ENCODE measurements at places on chromosomes 7 and 10. TPM values are rescaled to one million over a fixed set of nuclear protein-coding genes. Genes with fewer than 3 reads are reported as not detected.

PPP1R17 gene
- not detected for total RNA-seq

UPK3B gene
- total RNA-seq, result 0.46 TPM

DENND2A gene
- total RNA-seq, result not detected

GRCh38 chr10:52143338-52143737 is 170.7 kb upstream of the DKK1 start:
- no peak for DNase-seq

- DNase-seq, result no peak
Measured at GRCh38 chr7:65387891-65388290, 14.2 kb downstream of the ZNF92 start.

DNA sequence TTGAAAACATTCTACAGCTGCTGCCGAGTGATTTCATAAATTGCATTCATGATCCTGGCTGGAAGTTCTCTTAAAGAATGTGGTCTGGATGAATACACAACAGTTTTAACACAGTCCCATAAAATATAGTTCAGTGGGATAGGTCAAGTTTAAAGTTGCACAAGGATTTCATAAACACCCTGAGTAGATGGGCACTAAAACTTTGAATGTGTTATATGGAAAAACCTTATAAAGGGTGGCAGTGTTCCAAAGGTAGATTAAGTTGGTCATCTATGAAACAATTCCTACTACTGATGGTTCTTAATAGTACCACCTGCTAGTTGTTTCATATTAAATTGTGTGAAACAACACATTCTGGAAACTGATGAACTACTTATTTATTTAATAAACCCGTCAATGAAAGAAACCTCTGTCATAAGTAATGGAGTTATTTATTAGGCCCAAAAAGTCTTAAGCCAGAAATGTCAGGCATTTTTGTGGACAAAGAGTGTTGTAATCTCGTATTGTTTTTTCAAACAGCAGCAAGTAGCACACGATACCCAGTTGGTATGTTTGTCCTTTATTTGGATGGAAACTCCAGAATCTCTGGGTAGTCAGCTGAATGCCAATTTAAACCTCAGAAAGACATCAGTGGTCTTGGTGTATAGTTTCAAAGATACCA is 14.3 kb upstream of the RPA3 start:
- DNase-seq, result no peak

DNA sequence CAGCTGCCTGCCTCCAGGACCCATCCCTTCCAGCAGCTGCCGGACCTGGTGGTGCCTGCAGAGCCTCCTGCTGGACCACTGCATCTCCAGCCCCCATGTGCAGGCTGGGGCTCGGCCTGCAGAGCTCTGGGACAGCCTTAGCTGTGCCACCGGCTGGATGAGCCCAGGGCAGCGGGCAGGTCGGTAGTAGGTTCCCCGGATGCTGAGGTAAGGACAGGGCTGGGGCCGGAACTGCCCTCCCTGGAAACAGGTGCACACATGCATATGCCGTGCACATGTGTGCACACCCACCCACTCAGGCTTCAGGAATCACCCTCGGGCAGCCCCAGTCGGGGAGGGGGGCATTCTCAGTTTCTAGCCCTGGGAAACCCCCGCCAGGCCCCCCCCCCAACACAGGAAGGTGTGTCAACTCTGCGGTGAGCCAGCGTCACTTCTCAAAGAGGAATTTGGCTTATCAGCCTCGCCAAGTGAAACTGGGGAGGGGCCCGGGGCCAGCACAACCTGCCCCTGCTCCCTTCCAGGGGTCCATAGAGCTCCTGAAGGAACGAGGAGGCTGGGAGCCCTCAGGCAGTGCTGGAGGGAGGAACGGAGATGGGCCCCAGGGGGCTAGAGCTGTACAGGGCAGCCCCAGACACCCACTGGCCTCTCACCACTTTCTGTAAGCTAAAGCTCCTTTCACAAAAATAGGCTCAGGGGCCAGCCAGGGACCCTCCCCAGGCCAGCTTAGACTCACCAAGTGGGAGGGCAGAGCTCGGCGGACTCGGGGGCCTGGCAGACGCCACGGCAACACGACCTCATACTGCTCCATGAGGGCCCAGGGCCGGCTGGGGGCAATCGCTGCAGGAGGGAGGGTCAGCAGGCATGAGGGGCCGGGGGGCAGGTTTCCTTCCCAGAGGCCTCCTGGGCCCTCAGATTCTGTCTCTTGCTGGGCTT is 1.7 kb downstream of the ADAM8 start:
- DNase-seq, result peak; percentile 92

DNA sequence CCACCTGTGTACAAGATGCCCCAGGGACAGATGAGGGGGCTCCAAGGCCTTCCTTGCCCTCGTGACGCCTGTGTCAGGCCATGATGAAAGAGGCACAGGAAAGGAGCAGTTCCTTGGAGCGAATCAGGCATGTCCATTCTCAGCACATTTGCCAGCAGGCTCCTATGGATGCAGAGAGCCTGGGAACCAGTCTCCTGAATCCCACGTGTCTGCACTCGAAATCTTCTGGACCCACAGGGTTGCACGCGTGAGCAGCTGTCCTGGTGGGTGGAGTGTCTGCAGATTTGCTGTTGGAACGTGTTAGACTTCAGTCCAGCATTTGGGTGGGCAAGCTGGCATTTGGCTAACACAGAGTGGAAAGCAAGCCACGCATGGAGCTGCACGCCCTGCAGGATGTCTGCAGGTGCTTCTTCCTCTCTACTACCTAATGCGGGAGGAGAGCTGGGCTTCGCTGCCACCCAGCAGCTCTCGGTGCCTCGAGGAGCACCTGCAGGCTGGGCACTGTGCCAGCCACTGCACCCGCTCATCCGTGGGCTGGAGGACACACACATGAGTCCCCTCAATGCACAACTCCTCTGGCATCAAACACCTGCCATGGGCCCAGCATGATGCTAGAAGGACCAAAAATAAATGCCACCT is 140.7 kb downstream of the PAXIP1 start:
- no peak for DNase-seq

GRCh38 chr10:74078037-74078436 is 72.6 kb downstream of the AP3M1 start:
- DNase-seq, result peak; percentile 68

- no peak for DNase-seq
Measured at GRCh38 chr10:61284222-61284890, 168.8 kb downstream of the TMEM26 start.

DNA sequence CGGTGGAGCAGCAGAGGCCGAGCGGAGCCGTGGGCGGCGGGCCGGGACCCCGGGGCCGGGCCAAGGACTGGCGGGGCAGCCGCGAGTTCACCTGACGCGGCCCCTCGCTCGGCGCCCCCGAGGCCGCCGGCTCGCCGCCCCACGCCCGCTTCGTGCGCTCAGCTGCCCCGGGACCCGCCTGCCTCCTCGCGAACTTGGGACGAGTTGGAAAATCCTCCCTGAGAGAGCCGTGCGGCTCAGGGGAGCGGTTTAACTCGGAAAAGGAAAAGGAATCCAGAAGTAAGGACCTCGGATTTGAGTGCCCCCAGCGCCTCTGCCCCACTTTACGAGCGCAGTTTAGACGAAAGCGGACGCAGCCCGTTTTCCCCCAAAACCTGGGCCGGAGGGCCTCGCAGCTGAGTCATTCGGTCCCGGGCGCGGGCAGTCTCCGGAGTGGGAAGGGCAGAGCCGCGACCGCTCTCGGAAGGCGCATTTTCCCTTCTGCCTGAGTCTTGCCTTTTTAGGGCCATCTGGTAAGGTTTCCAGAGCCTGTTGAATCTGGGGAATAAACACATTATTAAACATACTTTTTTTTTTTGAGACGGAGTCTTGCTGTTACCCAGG is 744 bp downstream of the CREM start:
- peak; percentile 77 for DNase-seq

DNA sequence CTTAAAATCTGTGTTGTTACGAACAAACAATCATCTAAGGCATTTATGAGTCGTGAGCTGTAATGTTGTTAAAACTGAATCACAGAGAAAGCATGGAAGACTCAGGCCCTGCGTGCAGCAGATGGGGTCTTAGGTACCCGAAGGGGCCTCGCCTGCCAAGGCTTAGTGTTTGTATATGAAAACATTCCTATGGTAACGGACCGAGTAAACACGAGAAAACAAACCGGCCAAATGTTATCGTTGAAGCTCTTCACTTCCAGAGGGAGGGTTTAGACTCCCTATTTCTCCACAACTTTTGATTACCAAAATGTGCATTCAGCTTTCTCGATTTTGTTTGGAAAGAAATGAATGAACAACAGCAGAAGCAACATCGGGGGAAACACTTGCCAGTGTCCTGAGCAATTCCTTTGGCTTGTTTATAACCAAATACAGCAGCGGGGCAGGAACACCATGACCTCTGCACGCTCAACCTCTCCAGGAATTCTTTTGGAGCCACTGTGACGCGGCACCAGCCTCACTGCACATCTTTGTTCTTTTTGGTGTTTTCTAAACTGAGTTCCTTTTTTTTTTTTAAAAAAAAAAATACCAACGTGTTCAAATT is 121.6 kb upstream of the KLF6 start:
- DNase-seq, result no peak

DNA sequence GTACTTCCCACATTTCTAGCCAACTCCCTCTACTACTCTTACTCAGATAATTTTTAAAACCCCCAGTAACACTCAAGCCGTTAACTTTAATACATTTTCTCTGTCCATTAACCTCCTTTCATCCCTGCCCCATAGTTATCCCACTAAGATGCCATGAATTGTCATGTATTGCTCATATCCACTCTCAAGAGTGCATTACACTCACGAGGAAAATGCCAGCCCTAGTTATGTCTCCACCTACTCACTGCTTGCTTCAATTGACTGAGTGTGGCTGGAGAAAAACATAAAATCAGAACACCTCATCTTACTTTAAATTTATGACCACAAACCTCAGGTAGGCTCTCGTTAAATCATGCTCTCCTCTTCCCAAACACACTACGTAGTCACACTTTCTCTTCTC is 324.1 kb upstream of the NPSR1 start:
- no peak for DNase-seq

- DNase-seq, result no peak
Measured at GRCh38 chr10:73823391-73823790, 12.0 kb upstream of the NDST2 start.

DNA sequence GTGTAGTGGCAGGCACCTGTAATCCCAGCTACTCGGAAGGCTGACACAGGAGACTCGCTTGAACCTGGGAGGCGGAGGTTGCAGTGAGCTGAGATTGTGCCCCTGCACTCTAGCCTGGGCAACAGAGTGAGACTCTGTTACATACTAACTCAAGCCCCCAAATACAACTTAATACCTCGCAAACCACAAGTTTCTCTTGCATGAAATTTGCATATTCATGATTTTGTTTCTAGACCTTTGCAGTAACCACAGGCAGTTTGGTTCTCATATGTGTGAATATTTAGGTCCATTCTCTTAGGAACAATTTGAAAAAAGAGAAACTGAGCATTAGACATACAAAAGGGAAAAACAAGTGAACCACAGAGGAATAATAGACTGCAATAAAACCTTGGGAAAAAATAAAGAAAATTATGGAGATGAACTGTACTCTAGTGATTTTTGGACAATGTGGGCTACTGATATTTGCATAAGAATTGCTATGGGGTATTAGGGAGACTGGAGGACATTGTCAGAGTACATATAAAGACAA is 77.0 kb downstream of the ZNF277 start:
- DNase-seq, result no peak

DNA sequence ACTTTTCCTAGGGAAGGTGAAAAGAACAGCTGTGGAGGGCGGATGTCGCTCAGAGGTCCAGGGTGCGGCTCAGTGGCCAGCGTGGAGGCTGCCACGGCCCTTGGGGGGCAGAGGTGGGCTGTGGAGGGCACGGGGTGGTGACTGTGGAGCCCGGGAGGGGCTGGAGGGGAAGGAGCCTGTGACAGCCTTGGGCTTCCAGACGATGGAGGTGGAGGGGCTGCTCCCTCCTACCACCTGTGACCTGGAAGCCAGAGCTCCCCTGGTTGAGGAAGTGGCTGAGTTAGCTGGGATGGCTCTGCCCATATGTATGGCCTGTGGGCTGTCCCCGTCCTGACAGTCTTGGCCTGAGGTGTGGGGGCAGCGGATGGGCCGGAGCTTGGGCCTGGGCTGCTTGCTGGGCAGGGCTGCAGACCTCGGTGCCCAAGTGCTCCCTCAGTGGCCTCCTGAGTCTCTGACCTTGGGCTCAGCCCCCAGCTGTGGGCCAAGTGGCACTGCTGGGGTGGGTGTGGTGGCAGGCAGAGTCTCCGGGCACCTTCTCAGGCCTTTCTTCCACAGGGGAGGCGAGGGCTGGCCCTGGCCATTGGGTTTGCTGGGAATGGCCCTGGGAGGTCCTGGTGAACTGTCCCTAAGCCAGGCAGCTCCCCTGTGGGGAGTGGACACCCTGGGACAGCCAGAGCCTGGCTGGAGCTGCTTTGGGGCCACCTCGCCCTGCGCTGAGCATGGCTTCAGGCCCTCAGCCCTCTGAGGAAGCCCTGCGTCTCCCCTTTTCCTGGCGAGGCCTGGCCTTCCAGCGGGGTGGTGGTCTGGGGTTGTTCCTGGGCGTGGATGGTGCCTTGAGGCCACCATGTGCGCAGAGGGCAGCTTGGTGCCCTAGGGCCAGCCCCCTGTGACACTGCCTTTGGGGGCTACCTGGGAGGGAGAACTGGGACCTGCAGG is 3.9 kb downstream of the BRI3 start:
- no peak for DNase-seq

DNA sequence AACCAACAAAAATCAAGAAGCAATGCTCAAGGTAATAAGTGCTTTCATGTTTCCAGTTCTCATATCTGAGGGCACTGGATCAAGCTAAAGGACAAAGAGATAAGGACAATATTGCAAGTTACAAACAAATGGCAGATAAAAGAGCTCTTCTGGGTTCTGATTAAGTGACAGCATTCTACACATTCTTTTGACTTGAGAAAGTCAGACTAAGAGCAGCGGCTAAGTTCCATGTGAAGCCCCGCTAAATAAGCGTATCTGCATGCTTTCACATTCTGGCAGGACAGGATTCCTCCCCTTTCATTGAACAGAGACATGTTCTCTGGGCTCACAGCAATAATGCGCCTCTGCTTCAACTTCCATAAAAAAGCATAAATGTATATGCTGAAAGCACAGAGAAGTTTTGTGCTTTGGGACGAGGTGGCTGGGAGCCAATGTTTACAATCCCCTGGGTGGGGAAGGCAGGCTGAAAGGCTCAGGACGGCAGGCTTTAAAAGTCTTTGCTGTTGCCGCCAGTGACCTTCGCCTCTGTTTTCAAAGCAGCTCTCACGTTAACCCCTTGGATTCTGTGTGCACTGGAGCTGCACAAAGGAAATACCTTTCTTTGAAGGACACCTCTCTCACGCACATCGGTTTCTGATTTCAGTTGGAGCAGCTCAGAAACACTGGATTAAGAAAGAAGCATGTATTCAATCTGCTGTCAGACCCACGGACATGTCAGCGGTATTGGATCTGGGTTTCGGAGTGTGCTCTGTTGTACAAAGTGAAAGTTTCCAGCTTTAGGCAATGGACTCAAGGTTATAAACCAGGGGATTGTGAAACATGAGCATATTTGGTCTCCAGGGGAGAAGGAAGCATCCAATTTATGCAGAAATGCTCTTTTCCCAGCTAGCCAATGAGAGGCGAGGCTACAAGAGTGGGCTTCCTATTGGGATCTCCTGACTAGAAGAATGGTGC is 105.4 kb upstream of the FAM133B start:
- no peak for DNase-seq
